ENCODE measurements at places on chromosomes 5 and 9.

DNA sequence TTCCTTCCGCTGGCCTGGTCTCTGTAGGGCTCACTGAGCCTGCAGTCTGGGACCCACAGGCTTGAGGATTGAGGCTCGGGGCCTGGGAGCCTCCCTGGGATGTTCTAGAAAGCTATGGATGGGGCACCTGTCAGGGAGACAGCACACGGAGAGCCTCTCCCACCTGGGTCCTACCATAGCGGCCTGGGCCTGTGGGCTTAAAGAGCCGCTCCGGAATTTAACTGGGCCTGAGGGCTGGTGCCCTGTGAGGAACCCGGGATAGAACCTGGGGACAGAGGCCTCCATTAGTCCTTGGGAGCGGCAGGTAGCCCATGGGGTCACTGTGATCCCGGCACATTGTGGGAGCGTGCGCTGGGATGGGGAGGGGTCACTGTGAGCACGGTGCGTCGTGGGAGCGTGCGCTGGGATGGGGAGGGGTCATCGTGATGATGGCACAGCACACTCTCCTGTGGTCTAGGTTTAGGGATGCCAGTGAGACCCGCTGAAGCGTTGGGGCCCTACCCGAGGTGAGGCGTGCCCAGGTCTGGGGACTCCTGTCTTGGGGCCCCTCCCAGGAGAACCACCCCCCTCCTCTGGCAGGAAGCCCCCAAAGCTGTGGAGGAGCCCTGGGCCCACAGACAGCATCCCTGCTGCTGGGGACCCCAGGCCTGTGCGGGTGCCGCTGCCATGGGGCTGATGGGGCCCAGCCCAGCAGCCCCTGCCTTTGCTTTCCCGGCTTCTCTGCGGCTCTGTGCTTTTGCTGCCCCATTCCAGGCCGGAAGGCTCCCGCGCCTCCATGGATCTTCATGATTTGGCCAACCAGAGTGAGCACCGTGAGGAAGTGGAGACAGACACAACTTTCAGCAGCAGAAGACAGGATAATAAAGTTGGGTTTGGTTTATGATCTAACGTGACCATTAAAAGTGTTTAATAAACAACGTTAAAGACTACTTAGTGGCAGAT lies 3.4 kb upstream of the CEP72 start:
- no peak for DNase-seq

DNA sequence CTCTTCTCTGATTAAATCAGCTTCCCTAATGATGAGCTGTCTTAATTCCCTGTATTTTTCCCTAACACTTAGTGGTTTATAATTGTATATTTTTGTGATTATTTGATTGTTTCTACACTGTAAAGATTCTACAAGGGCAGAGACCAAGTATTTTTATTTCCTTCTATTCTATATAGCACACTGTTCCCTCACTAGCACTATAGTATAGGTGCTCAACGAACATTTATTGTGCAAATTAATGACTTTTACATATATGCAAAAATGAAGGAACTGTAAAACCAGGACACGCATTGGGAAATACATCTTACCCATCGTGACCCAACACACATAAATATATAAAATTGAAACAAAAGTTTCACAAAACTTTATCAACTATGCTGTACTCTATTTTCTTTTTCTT lies 7.6 kb downstream of the KDM4C start:
- no peak for DNase-seq

- peak; percentile 63 for DNase-seq
Observed at GRCh38 chr9:6024035-6024554, 8.7 kb upstream of the RANBP6 start.

DNA sequence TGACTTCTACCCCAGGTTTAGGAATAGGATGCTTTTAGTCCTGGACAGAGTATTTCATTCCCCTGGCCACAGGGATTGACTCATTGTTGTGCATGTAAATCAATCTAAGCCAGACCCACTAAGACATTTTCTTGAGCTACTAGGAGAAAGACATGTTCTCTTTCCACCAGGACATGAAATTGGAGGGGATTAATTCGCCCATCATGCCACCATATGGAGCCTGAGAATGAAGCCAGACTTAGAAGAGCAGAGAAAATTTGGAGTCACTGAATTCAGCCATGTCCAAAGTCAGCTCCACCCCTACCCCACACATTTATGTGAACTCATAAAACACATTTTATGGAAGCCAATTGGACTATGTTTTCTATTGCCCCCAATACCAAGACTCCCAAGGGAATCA lies 322.5 kb downstream of the NFIB start:
- DNase-seq, result no peak

GRCh38 chr5:1998348-1998669 lies 115.6 kb upstream of the IRX4 start:
- no peak for DNase-seq

GRCh38 chr5:92560698-92561401 lies 1020.2 kb downstream of the NR2F1-AS1 start:
- no peak for DNase-seq

- no peak for DNase-seq
Observed at GRCh38 chr9:89640361-89640760, 35.5 kb downstream of the GADD45G start.

DNA sequence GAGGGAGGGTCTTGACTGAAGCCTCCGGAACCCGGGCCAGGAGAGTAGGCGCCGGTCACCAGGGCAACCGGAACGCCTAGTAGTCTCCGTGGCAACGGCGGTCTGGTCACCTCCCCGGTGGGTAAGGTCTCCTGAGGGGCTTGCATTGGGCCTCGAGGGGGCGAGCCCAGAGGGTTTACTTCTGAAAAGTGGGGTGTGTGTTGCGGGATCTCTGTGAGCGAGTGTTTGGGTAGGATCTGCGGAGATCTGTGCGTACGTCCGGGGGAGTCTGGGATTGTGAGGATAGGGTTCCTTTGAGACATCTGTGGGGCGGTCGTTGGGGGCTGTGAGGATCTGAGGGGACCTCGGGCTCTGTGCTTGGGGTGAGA lies at the start of gene FAM221B:
TSS of gene FAM221B (minus strand) at position 17 of the 368 bp plus-strand sequence. CDS start 2,571 bp downstream, outside the sequence.
- DNase-seq, result no peak
